ENCODE measurements at places on chromosomes 16 and 17. TPM values are rescaled to one million over a fixed set of nuclear protein-coding genes. Genes with fewer than 3 reads are reported as not detected.
A peak's percentile ranks its signal among the peaks of the same experiment; 100 is the strongest.

DNA sequence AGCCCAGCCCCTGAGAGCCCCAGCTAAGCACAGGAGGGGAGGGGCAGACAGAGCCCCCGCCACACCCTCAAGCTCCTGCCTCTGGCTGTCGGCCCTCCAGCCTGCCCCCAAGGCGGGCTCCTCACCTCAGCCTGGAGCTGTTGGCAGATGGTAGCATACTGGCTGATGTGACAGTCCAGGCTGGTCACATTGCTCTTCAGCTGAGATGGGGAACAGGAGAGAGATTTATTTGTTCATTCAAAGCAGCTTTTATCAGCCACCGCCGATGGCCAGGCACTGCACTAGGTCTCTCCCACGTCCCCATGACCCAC lies 14.8 kb downstream of the KIF18B start:
- no peak for DNase-seq

GRCh38 chr16:81003610-81004460 lies 2.9 kb downstream of the CMC2 start:
- peak; percentile 6 for DNase-seq

DNA sequence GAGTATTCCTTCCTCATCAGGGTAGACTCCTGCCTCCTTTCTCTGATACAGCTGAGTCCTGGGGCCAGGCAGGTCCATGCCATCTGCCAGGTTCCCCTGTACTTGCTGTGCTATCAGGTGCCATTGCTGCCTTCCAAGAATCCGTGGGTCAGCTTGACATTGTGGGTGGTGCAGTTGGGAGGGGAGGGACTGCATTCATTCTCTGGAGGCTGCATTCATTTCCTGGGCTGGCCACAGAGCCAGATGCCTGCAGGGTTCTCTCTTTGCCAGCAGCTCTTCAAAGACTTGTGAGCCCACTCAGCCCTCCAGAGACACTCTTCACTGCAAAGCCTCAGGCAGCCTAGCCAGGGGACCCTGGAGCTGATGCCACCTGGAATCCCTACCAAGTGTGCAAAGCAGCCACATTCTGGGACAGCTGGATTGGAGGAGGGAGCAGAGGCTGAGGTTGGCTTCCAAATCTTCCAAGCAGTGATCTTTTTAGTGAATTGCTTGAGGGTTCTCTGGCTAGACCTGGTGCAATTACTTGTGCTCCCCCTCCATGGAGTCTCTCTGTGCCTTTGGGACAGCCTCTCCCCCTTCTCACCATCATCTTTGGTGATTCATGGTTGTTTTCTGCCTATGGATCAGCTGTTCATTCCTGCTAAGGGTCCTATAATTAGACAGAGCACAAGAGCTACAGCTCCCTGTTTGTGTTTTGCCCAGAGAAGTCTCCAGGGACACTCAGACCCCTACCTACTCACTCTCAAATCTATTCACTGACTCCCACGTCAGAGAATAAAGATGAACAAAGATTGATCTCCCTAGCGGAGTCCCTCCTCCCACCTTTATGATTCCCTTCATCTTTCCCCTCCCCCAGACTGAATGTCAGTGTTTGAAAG lies 20.9 kb downstream of the ANKFN1 start:
- peak; percentile 72 for DNase-seq

- DNase-seq = peak; percentile 88
These were observed 256.2 kb downstream of the FOXL1 start for GRCh38 chr16:86834451-86835035.

Gene ZFHX3
- total RNA-seq = 2.3 TPM

DNA sequence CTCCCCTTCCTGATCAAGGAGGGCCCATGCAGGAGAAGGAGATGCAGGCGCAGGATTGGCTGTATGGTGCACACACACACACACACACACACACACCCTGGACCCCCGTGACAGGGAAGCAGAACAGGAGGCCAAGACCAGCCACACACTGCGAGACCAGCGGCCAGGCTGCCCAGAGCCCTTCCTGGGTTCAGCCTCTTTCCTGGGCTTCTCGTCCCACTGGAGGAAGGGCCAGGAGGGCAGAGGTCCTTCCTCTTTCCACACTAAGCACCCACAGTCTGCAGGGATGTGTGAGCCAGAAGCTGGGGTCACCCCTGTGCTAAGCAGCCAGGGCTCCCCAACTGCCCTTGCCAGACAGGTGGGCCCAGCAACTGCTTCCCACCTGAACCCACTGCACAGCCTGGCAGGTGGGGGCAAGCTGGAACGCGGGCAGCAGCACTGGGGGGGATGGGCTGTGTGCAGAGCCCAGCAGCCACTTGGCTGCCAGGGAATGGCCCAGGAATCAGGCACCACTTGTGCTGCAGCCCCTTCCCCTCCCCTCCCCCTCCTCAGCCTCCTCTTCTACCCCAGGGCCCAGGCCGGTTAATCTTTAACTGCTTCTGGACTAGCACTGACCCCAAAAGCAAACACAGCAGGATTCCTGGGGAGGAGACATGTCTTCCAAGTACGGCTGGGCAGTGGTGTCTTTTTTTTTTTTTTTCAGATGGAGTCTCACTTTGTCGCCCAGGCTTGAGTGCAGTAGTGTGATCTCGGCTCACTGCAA lies 44.6 kb upstream of the SLC38A10 start:
- no peak for DNase-seq

DNA sequence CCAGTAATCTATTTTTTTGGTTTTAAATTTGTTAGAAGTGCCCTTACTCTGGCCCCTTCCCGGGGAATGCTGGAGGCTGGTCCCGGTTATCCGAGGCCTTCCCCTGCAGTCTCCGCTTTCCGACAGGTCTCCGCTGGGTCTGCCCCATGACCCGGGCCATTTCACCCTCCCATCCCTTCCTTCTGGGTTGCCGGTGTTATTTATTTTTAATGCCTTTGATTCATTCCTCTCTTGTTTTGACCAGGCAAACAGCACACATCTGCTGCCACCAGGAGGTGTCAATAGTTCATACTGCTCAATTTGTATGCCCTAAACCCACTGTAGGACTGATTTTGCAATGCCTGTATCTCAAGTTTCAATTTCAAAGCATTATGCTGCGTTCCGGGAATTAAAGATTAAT lies 113.2 kb upstream of the IRX5 start:
- DNase-seq = no peak

DNA sequence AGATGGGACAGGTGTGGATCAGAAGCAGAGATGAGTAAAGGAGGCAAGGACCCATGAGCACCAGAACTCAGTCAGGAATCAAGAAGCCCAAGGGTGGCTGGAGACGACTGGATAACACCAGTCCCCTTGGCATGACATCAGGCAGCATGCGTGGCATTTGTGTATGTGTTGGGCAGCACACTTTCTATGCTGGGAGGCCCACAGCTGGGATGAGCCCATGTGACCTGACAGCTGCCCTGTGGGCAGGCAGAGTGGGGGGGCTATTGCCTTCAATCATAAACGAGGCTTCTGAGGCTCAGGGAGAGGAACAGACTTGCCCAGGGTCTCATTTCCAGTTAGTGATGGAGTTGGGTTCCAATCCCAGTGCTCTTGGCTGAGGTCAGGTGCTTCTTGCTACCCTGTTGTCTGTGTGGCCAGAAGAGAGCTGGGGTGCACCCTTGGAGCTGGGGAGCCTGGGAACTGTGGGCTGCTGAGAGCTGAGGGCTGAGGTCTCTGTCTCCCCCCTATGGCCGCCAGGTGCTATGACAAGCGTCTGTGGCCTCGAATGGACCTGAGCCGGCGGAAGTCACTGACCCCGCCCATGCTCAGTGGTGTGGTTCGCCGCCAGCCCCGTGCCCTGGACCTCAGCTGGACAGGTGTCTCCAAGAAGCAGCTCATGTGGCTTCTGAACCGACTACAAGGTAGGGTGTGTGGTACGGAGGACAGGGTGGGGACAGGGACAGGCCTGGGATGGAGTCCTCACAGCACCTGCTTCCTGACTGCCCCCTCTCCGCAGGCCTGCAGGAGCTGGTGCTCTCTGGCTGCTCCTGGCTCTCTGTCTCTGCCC lies 7.1 kb upstream of the ORAI3 start:
- peak; percentile 74 for DNase-seq

GRCh38 chr16:2824626-2825025 lies 5.5 kb upstream of the ZG16B start:
- DNase-seq = no peak

Gene PIK3R5
- not detected for total RNA-seq

DNA sequence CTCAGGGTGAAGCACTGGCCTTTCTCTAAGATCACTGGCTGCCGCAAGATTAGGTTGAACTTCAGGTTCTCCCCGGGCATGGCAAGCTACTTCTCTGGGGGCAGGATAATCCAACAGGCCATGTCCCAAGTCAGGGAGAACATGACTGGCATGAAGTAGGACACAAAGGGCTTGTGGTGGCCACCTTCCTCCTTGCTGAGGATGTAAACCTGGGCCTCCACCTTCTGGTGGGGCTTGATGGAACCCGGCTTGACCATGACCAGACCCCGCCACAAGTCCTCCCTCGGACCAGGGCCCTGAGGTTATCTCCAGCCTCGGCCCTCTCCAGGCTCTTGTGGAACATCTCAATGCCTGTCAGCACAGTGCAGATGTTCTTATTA lies 211.1 kb upstream of the WSB1 start:
- DNase-seq = no peak

DNA sequence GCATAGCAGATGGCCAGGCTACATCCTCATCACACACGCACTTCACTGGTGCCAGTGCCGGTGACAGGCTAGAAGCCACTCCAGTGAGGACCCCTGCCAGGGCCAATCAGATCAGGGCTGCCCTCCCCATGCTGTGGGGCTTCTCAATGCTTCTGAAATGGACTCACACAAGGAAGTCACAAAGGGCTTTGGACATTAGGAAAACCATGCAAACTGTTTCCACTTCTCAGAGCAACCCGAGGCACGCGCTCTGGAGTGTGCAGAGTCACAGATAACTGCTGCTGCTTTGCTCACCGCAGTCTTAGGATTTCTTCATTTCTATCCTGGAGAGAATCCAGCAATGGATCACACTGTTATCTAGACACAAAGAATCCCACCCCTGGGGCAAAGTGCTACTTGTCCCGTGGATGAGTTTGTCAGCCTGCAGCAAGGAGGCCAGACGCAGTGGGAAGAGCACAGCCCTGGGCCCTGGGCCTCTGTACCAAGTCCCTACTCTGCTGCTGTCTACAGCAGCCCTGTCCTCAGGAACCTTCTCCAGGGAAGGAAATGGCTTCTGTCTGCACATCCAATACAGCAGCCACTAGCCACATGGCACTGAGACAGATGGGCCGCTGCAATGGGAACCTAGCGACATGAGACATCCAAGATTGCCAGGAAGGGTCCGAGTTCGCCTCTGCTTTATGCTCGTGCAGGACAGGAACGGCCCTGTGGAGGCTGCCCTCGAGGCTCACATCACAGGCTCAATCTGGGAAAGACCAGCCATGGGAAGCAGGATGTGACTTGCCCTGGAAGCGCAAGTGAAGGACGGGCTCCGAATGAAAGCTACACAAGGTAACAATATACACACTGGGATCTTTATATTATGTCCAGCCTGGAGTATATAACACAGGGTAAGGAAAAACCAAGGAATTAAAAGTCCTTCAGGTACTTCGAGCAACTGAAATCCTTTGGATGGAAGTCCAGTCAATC lies 169.3 kb downstream of the ZFHX3 start:
- no peak for DNase-seq

DNA sequence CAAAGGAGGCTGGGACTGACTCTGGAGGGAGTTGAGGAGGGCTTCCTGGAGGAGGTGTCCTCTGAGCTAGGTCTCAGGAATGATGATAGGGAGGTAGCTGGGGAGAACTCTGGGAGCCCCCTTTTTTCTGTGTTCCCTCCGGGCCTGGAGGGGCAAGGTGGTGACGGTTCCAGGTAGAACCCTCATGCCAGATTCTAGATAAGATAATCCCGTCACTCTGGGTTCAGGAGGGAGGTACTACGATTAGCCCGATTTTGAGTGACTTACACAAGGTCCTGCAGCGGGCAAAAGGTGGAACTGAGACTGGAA lies 18.7 kb upstream of the ADGRG3 start:
- no peak for DNase-seq

DNA sequence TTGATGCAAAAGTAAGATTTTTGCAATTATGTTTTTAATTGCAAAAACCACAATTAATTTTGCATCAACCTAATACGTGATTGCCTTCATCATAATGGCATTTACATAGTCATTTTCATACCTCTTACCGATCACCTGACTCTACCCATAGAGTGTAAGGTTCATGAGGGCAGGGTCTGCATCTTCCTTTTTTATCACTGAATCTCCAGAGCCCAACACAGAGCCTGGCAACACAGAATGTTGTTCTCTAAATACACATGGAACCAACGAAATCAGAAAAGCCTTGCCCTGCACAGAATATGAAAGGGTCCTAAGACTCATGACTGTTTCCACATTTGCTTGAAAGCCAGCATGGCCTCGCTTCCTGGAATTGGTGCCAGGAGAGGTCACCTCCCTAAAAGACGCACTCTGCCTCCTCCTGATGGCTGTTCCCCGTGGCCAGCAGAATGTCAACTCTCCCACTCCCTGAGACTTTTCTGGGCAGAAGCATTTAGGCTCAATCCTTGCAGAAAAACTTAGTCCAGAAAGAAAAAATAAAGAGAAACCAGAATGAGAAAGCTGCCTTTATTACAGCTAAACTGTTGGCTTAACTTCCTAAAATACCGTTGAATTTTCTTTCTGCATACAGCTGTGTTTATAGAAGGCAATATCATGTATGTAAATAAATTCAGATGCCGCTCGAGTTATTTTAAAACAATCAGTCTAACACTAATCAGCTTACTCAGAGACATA lies 327.8 kb upstream of the MAF start:
- DNase-seq = no peak

DNA sequence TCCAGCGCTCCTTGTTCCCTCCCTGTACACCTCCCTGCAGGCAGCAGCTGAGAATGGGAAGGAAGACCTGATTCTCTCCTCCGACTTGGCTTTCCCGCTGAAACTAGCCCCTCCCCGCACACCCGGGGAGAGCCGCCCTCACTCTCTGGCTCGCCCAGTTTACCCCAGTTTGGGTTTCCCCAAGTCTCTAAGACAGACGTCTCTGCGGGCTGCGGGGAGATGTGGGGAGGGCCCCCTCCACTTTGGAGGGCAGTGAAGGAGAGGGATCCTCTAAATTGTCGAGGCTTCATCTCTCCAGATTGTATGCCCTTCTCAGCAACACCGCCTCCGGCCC lies 797 bp downstream of the GRB7 start:
- DNase-seq = no peak

DNA sequence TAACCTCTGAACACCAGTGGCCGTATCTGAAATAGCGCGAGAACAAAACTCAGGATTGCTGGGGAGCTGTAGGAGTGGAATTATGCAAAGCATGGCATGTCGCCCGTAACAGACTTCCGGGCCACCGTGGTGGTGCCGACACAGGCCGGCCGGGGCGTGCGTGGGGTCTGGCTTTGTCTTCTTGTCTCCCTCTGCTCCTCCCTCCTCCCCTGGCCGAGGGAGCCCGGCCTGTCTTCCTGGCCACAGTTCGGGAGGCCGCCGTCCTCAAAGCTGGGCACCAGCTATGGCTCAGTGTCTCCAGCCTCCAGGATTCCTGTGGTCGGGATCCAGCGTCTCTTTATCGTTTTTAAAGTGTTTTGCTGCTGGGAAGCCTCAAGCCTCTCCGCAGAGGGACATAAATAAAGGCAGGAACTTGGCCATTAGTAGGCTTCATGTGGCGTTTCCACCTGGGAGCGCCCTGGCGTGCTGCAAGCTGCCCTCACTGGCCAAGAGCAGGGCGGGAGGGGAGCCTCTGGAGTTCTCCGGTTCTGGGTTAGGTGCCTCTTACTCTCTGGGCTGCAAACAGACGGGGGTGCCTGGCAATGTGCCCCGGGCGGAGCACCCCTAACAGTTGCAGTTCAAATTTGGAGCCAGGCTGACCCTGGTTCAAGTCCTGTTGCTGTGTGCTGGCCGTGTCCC lies 22.0 kb upstream of the NPTX1 start:
- peak; percentile 98 for DNase-seq

- no peak for DNase-seq
These were observed 105.8 kb downstream of the CMIP start for GRCh38 chr16:81550432-81550808.

GRCh38 chr17:10010752-10011151 lies 105.7 kb upstream of the RCVRN start:
- no peak for DNase-seq

GRCh38 chr16:24729951-24730815 lies 732 bp downstream of the TNRC6A start:
- DNase-seq = no peak

Measured in SJSA1 (cell line).